CD8-positive, alpha-beta memory T cell (primary cell): ENCODE measurements at places on chromosomes 7 and 10. TPM values are rescaled to one million over a fixed set of nuclear protein-coding genes. Genes with fewer than 3 reads are reported as not detected.

The PTPRE gene
- 29.5 TPM for total RNA-seq

The ERV3-1 gene
- 6.0 TPM for total RNA-seq

DNA sequence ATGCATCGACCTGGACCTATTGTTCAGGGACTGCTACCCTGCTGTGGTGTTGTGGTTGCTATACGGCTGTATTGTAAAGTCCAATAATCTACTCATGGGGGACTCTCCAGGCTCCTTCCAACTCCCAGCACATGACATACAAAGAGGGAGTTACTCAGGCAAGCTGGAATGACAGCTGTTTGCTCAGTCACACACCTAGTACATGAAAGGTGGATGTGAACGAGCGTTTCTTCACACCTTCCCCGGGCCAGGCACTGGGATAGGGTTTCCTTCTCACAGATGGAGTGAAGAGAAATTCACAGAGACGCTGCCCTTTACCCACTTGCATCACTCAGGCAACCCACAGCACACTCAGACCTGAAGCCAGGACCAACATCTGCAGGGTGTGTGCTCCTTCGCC lies 215.7 kb downstream of the TNS3 start:
- DNase-seq, result no peak

The PRKG1 gene
- total RNA-seq, result not detected

The KLF14 gene
- total RNA-seq, result not detected

DNA sequence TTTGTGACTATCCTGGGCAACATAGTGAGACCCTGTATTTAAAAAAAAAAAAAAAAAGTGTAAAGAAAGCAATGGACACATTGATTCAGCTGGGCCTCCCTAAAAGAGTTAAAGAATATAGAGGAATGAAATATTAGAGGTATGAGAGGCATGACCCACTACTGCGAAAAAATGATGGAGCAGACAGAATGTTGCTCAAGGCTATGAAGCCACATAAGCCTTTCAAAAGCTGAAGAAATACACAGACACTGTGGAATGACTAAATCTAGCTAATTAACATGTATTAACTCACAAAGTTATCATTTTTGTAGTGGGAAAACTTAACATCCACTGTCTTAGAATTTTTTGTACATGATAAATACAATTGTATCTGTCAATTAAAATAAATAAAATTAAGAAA lies 107.3 kb downstream of the HGF start:
- DNase-seq, result no peak

GRCh38 chr10:101571271-101571925 lies 16.7 kb downstream of the POLL start:
- DNase-seq, result no peak

The ENO4 gene
- not detected for total RNA-seq

GRCh38 chr7:88758381-88759229 lies 895 bp upstream of the ZNF804B start:
- no peak for DNase-seq

DNA sequence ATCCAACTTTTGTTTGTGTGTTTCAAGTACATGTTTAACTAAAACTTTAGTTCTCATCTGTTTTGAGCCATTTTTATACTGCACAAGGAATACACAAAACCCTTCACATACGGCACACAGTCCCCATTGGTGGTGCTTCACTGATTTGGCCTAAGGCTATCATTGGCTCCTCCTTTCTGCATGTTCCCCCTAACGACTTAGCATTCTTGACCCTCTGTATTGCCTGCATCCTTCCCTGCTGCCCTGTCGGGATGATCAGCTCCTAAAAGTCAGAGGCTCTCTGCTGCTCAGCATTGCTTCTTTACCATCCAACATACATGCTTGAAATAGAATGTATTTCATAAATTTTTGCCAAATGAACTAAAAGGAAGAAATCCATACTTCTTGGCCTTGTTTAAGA lies 111.4 kb upstream of the ABCB5 start:
- no peak for DNase-seq

The RAB19 gene
- 10.4 TPM for total RNA-seq

DNA sequence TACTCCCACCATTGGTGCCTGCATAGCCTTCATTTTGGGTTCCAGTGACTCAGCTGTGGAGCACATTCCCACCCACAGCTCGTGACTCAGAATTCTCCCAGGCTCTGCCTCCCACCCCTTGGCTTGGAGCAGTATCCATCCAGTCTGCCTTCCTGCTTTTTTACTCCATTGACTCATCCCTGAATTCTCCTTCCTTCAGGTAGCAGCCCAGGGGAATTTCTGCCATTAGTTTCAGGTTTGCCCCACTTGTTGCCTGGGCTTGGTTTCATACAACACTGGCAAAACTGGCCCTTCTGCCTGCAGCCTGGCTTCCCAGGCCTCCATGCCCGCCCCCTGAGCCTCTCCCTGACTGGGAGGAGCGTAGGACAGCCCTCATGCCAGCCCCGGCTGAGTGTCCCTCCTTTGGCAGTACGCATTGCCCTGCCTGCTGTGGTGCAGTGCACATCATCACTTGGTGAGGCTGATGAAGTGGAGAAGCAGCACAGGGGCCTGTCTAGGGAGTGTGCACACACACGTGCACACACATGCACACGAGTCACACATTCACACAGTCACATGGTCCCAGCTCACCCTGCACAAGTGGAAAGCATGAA lies 55.0 kb downstream of the SNX10 start:
- DNase-seq, result no peak

DNA sequence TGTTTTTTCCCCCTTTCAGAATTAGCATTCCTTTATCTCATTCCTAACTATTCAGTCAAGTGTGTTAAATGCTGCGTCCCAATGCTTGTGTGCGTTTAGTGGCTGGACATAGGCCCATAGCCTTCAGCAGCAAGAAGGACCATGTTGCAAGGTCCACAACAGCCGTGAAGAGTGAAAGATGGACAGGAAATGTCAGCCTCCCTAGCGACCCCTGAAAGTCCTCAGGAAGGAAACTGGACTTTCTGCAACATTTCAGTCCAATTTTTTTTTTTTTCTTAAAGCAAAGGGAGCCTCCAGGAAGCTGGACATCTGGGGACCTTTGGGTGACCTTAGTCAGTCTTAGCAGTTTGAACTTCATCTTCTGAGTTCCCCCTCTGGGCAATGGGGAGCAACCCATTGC lies 550.7 kb upstream of the MGMT start:
- no peak for DNase-seq

DNA sequence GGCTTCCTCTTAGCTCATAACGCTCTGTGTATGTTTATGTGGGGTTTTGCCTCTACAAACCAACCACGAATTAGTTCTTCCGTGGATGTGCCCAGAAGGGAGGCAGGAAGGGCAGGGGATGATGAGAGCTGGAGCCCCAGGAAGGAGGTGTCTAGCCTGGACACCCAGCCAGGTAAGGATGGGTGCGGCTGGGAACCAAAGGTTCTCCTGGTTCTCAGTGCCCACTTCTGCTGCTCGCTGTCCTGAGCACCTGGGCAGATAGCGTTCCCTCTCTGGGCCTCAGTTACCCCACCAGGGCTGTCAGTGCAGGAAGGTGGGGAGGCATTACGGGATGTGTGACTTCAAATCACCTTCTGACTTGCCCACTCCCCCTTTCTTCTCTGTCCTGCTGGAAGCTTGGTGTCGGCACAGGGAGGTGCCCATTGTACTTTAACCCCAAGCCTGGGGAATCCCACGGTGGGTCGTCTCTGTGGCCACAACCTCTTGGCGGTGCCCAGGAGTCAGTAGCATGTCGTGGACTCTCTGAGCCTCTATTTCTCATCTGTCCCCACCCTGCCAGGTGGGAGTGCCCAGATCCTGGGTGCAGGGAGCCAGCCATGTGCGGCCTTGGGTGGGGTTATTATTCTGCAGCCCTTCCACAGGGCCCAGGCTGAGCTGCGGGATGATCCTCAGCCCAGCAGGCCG lies 18.7 kb upstream of the PCBD1 start:
- no peak for DNase-seq

DNA sequence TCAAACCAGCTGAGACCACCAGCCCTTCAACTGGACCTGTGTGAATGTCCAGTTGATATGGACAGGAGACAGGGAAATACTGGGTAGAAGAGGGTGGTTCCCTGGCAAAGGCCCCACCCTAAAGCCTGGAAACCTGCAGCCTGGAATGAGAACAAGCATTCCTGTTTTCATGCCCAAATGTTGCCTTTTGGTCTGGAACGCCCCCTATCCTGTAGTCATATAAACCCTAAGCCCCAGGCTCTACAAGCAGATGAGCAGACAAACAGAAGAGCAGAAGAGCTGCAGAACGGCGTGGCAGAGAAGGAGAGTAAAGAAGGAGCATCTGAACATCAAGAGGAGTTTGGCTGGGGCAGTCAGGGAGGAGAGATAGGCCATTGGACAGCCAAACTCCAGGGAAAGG lies 38.4 kb downstream of the SYPL1 start:
- no peak for DNase-seq

The NUTM2B gene
- 1.1 TPM for total RNA-seq

- no peak for DNase-seq
Measured at GRCh38 chr7:53350241-53350640, 314.8 kb downstream of the POM121L12 start.

DNA sequence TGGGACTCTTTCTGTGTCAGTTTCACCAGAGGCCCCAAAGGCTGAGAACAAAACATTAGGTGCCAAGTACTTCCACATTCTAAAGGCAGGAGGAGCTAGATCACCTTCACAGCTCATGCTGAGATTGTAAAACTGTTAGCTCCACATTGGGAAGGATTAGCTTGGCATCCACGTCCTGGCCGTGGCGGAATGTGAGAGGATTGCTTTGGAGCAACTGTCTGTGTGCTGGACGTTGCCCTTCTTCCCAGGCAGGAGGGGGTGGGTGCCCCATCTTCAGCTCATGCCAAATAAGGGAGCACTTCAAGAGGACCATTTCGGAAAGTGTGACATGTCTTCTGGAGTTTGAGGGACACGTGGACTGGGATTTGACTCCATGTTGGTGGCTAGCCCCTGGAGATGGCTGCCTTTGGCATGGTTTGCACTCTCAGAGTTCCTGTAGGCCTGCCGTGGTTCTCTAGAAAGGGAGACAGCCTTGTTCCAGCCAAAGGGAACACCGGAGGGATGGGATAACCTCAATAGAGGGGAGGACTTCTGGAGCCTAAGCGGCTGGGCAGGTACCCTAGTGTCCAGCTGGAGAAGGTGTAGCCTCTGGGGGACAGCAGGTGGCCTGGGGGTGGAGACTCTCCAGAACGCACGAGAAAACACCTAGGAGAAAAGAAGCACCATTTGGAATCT lies 19.9 kb upstream of the FMC1 start:
- DNase-seq, result no peak
